Left colon (tissue), 2 donors: ENCODE measurements at places on chromosomes 13 and 19. TPM values are rescaled to one million over a fixed set of nuclear protein-coding genes. Genes with fewer than 3 reads are reported as not detected.

DNA sequence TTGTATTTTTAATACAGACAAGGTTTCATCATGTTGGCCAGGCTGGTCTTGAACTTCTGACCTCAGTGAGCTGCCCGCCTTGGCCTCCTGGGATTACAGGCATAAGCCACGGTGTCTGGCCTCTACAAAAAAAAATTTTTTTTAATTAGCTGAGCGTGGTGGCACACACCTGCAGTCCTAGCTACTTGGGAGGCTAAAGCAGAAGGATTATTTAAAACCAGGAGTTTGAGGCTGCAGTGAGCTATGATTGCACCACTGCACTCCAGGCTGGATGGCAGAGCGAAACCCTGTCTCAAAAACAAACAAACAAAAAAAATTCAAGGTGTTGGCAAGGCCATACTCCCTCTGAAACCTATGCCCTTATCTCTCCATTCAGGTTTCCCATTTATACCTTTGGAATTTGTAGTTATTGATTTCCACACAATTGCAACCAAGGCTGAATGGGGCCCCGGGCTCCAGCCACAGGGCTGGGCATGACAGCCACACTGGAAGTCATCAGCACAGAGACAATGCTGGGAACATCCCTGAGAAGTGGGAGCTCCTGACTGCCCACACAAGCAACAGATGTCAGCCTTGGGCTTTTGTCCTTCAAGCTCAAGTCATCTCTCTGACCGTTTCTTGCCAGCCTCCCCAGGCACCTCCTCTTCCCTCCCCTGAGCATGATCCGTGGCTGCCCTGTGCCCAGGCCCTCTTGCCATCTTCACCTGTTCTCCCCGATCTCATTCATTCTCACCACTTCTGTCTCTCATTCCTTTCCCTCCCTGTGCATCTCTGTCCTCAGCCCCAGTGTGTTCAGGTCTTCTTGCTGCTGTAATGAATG is 27.2 kb upstream of the CALM3 start:
- no peak for DNase-seq

DNA sequence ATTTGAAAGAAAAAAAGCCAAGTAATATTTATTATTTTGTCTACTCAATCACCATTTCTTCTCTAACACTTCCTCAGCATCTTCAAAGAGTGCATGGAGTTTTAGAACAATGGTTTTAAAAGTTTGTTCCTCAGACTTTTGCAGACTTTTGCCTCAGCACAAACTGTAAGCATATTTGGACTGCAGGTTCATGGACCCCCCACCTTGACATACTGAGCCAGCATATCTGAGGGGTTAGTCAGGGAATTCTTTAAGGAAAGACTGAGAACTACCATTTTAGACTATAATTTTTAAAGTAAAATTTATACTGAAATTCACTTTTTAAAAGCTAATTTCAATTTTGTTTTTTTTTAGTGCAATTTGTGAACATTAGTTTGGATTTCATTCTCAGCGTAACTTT is 1676.8 kb upstream of the PCDH20 start:
- no peak for DNase-seq

HOOK2 gene
- total RNA-seq, result 83.1 TPM

DNA sequence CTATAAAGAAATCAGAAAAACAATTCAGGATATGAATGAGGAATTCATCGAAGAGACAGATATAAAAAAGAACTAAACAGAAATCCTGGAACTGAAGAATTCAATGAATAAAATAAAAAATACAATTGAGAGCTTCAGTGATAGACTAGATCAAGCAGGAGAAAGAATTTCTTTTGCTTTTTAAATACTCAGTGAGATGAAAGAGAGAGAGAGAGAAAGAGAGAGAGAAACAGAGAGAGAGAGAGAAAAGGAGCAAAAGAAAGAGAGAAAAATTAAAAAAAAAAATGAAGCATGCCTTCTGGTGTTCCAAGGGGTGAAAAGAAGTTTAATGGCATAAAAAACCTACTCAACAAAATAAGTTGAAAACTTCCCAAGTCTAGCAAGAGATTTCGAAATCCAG is 22.0 kb upstream of the SLC7A9 start:
- no peak for DNase-seq

NDFIP2 gene
- 117 TPM for total RNA-seq

SYT5 gene
- total RNA-seq, result 0.64 TPM

PABPC3 gene
- 0.34 TPM for total RNA-seq

DNA sequence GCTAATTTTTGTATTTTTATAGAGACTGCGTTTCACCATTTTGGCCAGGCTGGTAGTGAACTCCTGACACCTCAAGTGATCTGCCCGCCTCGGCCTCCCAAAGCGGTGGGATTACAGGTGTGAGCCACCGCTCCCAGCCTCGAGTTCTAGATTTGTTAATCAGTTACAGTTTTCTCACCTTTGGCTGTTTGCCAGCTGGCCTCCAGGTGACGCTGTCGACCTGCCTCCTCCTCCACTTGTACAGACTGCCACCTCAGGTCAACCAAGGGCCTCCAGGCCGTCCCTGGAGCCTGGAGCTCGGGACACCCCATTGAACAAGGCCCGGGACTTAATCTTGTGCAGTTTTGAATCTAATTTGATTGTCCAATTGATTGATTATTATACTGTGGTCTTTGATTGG is 45.5 kb downstream of the IER2 start:
- DNase-seq, result peak; percentile 81

ZIC2 gene
- 0.27 TPM for total RNA-seq

DNA sequence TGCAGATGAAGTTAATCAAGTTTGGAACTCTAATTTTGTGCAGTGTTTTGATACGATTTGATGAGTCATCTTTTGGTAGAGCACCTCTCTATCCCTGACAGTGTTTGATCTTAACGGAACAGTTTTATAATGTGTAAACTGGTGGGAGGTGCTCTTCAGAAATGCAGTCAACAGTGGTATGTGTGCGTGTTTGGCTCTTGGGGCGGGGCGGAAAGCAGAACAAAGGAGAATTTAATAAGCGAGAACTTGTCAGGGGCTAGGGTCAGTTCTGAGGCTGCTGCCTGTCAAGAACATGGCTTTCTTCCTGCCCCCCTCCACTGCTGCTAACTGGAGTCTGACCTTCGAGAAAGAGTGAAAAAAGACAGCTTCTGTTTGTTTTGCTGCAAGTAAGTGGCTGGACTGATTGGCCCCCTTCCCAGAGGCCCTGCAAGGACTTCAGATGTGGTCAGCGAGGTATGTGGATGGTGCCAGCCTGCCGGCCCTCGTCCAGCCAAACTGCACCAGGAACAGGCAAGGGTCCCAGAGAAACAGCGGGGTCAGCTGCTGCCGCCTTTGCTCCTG is 40.8 kb downstream of the BBC3 start:
- peak; percentile 74 for DNase-seq

DNA sequence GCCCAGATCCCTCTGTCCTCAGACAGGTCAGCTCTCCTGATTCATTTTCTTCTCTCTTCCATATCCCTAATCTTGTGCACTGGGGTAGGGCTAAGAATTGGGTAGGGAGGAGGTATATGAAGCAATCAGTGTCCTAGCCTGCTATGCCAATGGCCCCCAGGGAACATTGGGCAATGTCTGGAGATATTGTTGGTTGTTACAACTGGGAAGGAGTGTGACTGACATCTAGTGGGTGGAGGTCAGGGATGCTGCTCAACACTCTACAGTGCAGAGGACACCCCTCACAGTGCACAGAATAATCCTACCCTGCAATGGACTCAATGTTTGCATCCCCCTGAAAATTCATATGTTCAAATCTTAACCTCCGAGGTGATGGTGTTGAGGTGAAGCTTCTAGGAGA is 57.5 kb downstream of the CPAMD8 start:
- DNase-seq, result no peak

- DNase-seq, result no peak
Observed at GRCh38 chr19:35715355-35715809, 2.4 kb upstream of the KMT2B start.

DNA sequence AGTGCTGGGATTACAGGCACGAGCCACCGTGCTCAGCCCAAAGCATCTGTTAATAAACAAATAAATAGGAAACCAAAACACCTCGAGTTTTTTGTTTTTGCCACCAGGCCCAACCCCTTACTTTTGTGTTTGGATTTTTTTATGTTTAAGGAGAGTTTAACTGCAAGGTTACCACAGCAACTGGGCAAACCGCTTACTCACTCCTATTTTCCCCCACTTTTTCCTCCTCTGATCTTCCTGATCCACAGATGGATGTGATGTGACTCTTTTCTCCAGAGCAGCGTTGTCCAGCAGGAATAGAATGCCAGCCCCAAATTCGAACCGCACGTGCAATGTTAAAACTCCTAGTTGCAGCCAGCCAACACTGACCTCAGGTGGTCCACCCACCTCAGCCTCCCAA is 2.1 kb upstream of the PNMA8B start:
- no peak for DNase-seq

GRCh38 chr19:4981681-4981958 is 12.7 kb downstream of the KDM4B start:
- DNase-seq, result no peak

KLK14 gene
- 0.49 TPM for total RNA-seq

- DNase-seq, result no peak
Observed at GRCh38 chr19:35340431-35340830, 7.3 kb upstream of the FFAR1 start.

ZNF443 gene
- total RNA-seq, result 6.0 TPM

- no peak for DNase-seq
Observed at GRCh38 chr19:39698535-39698934, 5.7 kb upstream of the LGALS14 start.

DNA sequence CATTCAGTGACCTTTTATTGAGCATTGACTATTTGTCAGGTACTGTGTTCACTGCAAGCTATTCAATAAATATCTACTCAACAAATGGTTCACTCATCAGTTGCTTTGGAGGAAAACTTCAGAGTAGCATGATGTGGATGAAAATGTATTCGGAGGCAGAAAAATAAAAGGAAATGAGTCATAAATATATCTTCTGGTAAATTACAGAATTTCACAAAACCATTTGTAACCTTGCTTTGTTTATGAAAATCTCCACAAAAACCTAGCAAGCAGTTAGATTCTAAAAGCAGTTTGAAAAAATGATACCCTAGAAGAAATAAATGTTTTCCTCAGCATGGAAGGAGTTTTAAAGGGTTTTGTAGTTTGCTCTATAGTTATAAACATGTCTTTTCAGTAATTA is 399.6 kb downstream of the LMO7 start:
- DNase-seq, result no peak

GRCh38 chr19:2101417-2102335 is 5.0 kb downstream of the IZUMO4 start:
- no peak for DNase-seq

SOHLH2 gene
- not detected for total RNA-seq
